ENCODE measurements at places on chromosomes 13 and 19.

DNA sequence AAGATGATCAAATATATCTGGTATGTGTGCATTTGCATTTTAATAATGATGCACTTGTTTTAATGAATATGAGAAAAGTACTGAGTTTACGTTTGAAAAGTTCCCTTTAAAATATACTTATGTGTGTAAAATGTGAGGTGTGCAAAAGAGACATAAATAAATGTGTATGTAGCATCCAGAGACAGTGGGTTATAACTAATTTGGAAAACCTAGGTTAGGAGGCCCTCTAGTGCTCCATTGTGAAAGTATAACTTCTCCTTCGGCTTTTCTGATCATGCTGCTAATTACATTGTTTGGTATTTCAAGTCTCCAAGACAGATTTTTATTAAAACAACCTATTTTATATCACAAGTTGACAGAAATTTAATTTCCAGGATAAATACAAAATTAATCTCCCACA is 30.1 kb downstream of the SCEL start:
- no peak for DNase-seq

DNA sequence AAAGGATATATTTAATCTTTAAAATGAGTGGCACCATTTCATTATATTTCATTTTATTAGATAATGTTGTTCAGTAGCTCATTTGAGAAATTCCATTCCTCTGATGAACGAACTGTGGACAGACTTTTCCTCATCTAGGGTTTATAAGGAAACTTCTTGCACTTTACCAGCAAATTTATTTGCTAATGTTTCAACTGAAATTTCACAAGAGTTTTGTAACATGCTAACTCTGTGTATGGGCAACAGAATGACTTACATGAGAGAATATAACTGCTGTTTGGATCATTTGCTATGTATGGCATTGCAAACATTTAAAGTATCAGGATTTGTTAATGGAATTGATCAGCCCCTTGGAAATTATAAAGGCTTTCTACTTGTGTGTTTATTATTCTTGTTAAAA is 3.7 kb upstream of the IRS2 start:
- DNase-seq: no peak

DNA sequence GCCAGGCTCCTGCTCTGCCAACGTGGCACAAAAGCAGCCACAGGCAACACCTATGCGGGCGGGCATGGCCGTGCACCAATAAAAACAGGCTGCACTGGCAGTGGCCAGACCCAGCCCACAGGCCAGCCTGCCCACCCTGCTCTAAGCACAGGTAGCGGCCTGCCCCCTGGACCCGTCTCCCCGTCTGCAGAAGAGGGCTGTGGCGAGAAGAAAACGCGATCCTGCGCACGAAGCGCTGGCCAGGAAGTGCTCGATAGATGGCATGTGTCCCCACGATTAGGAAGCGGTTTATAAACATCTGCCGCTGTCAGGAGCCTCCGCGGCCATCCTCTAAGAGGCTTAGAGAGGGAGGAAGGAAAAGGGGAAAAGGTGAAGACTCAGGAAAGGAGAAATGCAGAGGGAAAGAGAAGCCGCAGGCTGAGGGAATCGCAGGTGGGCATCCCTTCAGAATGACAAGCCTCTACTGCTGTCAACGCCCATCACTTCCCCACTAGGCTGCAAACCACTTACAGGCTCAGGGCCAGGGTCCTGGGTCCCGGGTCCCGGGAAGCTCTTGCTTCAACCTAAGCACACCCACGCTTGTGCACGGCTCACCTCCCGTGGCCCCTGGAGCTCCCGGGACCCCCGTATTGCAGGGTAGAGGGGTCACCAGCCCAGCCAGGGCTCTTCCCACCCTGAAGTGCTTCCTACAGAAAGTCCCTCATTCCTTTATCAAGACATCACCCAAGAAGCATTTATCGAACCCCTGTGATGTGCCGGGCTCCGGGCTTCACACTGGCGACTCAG is 10.5 kb downstream of the MLLT1 start:
- no peak for DNase-seq

- no peak for DNase-seq
These were observed 683.1 kb downstream of the DIAPH3 start for GRCh38 chr13:59480396-59481259.
